ENCODE measurements at places on chromosomes 5 and 9.
A peak's percentile ranks its signal among the peaks of the same experiment; 100 is the strongest.

DNA sequence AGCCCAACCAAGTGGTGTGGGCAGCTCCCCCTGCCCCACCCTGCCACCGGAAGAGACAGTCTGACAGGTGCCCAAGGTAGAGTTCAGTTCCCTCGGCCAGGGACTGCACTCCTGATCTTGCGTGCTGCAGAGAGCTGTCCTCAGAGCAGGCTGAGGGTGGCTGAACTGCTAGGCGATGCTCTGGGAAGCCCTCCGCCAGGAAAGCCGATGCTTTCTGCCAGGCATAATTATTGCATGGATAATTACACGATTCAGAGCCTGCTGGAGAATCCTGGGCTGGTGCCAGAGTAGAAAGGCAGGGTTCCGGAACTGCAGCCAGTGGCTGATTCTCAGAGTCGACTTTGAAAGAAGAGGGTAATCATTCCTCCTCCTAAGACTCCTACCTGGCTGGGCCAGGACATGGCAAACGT, 19.3 kb downstream of the KCNIP1 start:
- DNase-seq, result peak; percentile 67

DNA sequence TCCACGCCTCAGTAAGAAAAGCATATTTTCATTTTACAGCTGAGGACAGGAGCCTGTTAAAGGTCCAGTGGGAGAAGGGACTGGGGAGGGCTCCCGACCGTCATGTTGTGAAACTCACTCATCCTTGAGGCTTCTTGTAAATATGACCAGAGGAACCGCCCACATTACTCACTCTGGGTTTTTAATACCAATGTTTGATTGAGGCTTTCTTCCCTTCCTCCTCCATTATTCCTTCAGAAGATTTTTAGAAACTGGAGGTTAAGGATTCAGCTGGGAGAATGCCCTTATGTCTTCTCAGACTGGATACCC, 61.4 kb upstream of the GLRX start:
- no peak for DNase-seq

DNA sequence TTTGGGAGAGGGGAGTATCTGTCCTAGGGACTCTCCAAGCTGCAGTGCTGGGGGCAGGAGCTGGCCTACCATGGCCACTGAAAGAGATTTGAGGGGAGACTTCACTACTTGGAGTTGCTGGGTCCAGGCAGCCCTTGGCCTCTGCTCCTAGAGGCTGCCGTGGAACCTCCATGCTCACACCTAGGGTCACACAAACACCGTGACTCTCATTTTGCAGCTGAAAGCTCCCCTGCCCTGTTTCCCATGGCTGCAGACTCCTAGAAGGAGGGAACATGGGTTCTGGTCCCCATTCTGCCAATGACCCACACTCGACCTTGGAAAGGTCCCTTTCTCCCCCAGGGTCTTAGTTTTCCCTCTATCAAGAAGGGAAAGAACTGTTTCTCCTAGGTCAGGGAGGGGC, 147.1 kb upstream of the PPP1R26 start:
- DNase-seq, result no peak

DNA sequence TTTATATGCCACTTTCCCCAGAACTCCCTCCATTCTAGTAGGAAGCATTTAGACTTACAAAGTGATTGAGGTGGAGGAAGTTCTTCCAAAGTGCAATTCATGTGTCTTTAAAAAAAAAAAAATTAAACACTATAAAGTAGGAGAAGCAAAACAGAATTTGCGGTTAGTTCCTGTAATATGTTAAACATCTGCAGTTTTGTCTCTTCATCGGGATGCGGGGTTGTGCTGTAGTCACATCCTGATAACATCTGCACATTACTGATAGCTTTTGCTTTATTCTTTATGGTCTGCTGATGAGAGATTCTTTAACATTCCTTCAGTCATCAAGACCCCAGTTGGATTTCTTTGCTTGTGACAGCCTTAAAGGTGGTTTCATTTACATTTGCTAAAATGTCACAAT, 694.3 kb downstream of the NR2F1-AS1 start:
- DNase-seq, result no peak

- no peak for DNase-seq
Measured at GRCh38 chr9:79912318-79913070, 340.7 kb downstream of the TLE4 start.

DNA sequence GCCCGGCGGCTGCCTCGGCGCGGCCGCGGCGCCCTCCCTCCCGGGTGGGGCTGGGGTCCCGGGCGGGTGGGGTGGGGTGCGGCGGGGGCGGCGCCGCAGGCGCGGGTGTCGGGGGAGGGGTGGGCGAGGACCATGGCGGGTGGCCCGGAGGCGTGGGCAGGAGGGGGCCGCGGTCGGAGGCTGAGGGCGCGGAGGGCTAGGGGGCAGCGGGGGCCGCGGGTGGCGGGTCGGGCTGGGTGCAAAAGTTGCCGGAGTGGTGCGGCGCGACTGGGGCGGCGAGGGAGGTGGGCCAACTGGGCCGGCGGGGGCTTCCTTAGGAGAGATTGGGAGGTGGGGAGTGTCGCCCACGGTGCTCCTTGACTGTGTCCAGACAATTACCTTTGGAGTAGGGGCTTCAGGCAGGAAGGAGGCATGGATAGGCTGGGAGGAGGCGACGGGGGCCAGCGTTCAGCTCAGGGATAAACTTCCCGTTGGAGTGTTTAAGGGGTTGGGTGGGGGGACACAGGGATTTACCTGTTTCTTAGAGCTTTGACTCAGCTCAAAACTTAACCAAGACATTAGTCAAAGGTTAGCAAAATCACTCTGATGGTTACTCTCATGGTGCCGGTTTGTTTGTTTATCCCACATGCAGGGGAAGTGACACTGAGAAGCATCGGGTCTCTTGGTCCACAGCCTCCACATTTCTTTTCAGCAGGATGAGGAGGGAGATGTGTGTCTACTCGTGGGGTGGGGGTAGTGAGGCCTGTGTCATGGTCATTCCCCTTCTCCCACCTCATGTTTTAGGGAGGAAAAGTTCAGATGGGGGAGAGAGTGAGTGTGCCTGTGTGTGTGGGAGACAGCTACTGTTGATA, 859 bp downstream of the CSNK1G3 start:
- DNase-seq, result no peak

- DNase-seq, result no peak
Measured at GRCh38 chr9:119175581-119175980, 193.7 kb downstream of the BRINP1 start.

GRCh38 chr9:93235300-93235960, 51.5 kb downstream of the WNK2 start:
- no peak for DNase-seq

- no peak for DNase-seq
Measured at GRCh38 chr5:152004095-152004494, 79.4 kb upstream of the GLRA1 start.

GRCh38 chr5:152288499-152288898, 116.6 kb downstream of the NMUR2 start:
- DNase-seq, result no peak

DNA sequence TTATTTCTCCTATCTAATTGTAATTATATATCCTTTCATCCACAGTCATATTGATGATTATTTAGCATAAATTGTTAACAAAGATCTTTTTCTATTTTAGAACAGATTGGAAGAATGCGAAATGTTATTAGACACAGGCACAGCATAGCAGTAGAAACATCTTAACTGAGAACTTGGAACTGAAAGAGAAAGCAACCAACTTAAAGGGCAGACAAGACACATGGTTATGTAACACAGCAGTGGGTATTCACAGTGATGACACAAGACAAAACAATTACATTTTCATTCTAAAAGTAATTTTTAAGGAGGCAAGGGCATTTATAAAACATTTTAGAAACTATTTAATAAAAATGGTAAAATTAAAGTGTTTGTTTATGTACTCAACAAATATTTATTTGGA, 57.7 kb upstream of the MEF2C start:
- DNase-seq, result no peak

DNA sequence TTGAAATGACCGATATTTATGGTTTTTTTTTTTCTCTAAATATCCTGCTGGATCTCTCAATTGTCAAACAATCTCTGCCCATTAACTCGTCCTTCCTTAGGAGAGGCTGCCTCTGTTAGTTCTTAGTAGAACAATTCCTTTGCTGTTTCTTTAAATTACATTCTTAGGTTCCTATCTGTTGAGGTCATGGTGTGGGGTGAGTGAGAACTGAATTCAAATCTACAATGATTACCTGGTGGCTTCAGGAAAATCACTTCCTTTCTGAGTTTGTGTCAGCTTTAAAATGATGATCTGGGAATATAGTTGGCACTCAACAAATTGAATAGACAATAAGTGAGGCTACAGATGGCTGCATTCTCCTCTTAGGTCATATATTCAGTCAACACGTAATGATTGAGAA, 82.1 kb upstream of the TNFSF8 start:
- DNase-seq, result no peak

GRCh38 chr5:177548495-177548894, 5.9 kb downstream of the FAM193B start:
- DNase-seq, result no peak

DNA sequence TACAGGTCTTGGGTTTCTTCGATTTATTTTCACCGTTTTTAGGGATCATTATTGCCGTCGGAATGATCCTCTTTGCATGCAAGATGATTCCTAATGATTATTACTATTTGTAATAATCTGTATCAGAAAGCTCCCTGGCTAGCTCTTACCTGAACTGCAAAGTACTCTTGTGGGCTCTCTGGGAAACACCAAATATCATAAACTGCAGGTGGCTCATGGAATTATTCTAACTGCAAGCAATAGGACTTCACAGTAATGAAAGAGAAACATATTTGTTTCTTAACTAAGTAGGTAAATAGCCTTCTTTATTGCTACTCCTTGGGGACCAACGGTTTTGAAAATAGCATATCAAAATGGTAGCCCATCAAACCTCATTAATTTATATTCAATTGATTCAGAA, 219.4 kb downstream of the NFIB start:
- DNase-seq, result no peak

- no peak for DNase-seq
Measured at GRCh38 chr9:926976-927375, 49.5 kb upstream of the DMRT3 start.

DNA sequence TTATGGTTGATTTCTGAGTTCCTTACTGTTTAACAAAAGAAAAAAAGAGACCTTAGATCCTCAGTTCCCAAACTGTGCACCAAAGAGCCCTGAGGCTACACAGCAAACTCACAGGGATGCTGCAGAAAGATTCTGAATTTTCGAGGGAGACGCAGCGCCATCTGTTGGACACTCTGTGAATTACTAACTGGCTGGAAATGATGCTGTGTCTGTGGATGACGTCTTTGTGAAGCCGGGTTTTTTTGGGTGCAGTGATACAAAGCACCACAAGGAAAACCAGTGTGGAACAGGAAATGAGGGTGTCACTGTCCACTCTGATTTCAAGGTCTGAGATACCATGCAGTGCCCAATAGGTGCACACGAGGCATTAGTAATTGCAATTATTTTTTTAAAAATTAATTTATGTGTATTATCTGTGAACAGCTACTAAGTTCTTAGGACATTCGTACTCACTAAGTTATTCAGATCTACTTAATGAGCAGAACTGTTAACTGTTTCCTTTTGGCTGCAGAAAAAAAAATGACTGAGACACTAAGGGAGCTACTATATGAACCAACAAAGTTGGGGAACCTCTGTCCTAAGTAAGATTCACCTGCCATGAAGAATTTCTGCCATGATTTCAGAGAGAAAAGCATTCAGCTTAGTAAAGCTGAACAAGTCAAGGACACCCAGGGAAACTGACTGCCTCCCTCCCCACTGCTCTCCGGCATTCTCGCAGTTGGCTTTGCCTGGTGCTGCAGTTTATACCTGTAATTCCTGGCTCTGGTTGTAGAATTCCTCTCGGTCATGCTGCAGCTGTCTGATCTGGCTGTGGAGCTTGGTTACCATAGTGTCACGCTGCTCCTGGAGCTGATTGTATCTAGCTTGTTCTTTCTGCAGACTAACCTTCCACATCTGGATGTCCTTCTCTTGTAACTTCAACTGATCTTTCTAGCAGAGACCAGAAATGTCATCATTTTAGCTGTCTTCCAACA, 23.4 kb downstream of the SPACA9 start:
- DNase-seq, result peak; percentile 75

GRCh38 chr5:41246376-41246775, 33.0 kb upstream of the C6 start:
- DNase-seq, result no peak

DNA sequence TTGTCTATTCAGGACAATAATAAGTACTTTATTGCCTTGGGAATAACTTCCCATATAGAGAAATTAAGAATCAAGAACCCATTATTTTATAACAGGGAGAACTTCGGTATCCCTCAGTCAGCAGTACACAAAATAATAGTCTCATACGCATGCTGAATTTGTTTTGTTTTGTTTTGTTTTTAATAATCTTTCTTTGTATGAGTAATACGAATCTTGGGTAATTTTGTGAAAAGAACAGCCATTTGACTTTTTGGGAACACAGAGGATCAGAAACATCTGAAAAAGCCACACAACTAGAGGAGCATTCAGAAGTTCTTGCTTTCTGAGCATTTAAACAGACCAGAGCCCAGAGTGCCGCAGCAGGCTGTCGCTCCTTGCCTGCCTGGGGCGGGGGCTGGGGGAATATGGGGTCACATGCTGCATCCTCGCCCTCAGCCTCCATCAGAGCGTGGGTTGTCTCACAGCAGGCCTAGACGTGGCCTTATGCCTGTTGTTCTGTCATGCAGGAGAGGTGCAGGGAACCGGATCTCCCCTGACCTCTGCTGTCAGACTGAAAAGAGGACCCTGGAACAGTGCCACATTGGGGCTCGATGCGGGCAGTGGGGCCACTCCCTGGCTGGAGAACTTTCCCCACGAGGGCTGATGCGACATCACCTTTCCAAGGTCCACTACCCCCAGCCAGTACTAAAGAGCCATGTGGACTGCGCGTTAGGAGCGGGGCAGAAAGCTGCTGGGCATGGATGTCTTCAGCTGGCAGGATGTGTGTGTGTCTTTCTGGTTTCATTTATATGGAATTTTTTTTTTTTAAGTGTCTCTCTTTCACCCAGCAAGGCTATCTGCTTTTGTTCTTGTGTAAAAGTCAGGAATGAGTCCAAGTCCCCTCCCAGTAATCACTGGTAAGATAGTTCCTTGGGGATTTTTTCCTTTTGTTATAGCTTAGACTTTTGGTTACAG, 133.4 kb upstream of the OTULINL start:
- peak; percentile 34 for DNase-seq

- no peak for DNase-seq
Measured at GRCh38 chr5:95027151-95027721, 257.7 kb downstream of the MCTP1 start.

DNA sequence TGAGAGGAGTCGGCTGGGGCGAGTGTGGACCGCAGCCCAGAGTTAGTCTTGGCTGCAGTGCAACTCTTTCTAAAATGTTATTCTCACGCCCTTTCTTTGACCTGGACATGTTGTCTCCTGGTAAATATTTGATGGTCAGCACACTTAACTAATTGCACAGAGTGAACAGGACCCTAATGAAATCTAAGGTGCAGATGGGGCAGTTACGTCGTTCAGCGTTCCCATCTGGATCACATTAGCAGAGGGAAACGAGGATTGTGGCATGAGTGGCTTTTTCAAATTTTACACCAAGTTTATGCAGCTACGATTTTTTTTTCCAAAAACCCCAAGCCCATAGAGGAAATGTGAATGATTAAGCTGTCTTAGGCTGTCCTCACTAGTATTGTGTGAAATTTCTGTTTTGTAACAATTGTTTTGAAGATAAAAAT, 483 bp downstream of the C9orf85 start:
- no peak for DNase-seq

Data from NCI-H1694 treated with DMSO at 0.1 percent for 48 hours (cell line).